Neural progenitor cell (in vitro differentiated cells): ENCODE measurements at places on chromosomes 7 and 10.

- peak; percentile 74 for DNase-seq
Observed at GRCh38 chr7:151705636-151706276, 171.2 kb downstream of the PRKAG2 start.

DNA sequence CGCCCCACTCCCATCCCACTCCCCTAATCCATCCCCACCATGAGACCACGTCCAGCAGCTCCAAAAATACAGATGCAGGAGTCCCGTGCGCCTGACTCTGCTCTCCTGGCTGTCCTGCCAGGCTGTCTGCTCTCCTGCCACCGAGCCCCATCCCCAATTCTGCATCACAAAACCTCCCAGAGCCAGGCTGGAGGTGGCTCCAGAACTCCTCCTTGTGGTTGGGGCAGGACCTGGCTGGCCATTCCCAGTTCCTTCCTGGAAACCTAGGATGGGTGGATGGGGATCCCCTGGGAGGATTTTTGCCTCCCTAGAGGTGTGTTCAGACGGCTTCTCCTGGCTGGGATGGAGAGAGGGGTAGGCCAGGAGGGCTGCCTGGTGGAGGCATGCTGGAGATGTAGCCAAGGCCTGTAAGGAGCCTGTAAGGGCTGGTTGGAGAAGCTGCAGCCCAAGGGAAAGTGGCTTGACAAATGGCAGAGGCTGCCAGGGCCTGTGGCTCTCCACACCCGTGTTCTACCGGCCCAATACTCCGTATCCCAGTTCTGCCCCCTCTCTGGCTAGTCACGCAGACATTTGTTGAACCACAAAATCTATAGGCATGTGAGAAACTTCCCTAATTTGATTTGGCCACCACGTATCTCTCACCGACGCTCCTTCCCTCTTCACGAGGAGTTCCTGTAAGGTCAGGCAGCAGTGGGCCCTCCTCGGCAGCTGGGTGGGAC, 99.3 kb downstream of the ARHGAP22 start:
- DNase-seq = no peak

GRCh38 chr10:7832060-7832459, 13.8 kb downstream of the TAF3 start:
- DNase-seq = no peak

DNA sequence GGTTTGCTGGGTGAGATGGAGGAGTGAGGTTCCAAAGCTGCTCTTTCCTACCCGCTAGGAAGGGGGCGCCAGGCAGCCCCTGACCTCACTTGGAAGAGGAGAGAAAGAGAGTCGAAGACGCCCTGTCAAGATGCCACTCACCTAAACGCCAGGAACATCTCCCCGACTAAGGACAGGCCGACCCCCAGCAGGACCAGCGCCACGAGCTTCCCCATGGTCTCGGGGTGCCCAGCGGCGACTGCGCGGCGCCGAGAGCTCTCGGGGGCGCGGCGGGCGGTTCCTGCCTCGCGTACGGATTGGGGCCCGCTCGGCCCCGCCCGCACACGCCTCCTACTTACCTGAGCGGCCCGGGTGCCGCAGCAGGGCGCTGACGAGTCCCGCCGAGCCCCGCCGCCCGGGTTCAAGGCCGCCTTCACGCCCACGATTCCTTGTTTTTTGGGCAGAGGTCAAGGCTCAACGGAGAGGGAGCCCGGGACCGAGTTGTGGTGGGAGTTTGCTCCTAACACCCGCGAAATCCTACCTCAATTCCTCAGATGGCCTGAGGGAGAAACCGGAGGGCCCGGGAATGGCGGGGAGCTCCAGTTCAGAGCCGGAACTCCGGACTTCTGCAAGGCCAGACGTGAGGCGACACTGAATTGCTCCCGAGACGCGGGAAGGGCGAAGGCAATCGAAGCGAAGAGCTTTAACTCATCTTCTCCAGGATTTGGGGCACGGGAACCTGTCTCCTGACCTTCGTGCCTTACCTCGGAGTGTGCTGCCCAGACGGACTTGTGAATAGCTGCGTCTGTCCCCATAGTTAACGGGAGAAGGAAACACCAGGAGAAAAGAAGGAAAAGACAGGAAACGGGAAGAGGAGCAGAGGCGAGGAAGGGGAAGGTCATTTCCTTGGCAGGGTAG, at the start of gene PON3:
PON3 (minus strand) TSS at position 240 of the 897 bp plus-strand sequence; CDS start at position 215, 25 bp downstream.
- no peak for DNase-seq

GRCh38 chr7:116713918-116714317, 41.9 kb downstream of the MET start:
- DNase-seq = no peak

DNA sequence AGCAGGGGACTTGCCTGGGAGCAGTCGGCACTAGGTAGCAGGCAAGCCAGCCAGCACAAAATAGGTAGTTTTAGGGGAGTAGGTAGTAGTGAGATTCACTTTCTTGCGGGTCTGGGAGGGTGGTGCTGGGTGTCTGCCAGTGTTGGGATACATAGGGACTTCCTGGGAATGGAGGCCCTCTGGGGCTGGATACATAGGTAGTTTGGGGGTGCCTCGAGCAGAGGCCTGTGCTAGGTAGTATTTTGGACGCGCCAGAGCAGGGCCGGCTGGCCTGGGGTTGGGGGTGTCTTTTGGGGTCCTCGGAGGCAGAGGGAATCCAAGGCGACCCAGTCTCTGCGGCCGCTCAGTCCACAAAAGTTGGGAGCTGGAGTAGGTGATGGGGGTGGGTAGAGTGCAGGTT, 2.0 kb upstream of the HOXA3 start:
- no peak for DNase-seq

DNA sequence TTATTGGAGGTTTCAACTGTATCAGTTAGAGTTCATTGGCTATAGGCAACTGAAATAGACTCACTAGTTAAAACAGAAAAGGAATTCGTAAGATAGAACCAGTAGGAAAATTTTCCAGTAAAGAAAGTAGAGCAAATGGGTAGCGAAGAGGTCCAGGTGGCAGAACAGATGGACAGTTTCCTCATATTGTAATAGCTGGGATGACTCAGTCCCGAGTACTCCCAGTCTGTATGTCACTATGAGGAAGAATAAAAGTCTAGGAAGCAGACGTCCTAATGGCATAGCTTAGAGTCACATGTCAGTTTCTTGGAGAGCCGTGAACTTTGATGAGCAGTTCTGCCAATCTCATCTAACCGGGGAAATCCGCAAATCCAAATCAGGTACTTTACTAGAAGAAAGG, 95.3 kb downstream of the RNF32 start:
- DNase-seq = no peak

DNA sequence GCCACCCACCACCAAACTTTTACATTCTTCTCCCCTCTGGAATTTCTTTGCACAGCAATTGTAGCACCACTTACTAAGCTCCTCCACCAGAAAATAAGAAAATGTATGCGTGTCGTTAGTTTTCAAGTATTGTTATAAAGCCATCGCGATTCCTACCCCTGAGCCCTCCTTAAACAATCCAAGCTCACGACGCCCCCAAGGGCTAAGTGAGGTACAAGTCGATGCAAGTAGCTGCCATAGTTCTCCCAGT, 1.3 kb downstream of the FRAT2 start:
- peak; percentile 62 for DNase-seq

DNA sequence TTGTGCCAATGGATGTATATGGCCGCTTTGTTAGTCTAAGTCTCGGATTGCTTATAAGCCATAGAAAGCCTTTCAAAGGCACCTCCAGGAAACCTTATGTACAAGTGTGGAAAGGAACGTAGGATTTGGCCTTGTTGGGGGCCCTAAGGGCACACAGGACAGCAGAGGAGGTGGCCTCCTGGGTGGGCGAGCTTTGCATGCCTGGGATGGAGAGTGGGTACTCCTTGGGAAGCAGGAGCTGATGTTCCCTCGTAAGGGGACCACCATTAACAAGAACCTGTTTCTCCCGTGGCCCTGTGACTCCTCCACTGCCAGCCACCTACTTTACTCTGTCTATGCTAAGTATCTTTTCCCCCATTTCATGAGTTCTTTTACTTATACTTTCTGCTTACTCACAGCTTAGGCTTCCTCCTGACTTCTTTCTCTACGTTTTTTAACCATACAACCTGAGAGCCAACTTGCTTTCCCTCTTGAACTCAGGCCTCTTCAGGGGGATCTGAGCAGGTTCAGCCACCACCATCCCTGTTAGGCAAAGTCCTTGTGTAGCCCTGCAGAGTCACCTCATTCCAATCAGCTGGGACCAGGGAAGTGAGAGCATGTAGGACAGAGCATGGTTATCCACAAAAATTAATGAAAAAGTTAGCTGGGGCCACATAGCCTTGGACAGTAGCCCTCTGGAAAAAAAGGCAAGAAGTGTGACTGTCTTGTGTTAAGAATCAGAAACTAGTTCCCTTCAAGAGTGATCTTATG, 118.9 kb downstream of the NEBL start:
- DNase-seq = no peak

GRCh38 chr10:68342909-68343516, 10.3 kb upstream of the PBLD start:
- no peak for DNase-seq

DNA sequence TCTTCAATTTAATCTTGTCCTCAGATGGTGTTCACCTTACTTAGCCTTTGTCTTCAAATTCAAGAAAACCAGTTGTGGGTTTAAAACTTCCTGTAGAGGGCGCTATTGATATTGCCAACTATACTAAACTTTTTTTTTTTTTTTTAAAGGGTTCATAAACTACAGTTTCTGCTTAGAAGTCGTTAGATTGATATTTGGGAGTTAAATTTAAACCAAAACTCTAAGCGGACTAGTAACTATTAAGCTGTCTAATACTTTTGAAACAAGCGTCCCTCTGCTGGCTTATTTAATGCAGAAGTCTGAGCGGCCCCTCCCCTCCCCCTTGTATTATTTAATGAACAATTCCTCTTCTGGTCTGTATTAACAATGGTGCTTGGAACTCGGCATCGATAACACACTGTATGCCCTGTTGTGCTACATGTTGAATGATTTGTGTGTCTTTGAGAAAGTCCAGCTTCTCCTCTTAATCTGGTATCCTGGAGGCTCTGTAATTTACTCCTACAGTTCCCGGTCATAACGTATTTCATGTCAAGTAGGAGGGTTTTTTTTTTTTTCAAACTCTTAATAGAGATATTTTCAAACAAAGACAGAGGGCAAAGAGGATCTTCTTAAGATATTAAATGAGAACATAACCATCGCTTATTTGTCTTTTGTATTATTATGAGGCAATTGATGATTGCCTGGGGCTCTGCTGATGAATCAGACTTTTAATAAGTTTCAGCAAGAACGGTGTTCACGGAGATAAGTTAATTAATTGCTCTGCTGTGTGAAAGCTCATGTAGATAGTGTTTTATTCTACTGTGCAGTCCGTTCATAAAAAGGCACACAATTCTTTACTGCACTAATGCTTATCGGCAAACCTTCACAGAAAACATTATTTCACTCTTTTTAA, 22.6 kb upstream of the CREB5 start:
- DNase-seq = peak; percentile 82

GRCh38 chr10:112389271-112389822, 15.4 kb downstream of the ACSL5 start:
- no peak for DNase-seq

DNA sequence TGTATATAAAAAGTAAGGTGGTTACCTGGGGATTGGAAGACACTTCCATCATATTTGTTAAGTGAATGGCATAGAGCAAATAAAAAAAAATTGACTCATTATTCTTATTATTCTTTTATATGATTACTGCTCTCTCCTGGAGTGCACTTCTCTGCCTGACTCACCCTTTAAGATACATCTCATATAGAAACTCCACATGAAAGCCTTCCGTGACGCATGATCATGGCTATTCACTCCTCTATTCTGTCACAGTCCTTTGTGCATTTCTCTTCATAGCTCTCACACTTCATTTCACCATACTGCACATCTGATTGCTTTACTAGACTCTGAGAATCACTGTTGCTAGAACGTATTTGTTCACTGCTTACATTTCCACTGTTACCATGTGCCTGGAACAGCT, 597.3 kb downstream of the CNTNAP2 start:
- no peak for DNase-seq

- DNase-seq = peak; percentile 85
Observed at GRCh38 chr10:71708301-71708703, 11.3 kb downstream of the C10orf105 start.

GRCh38 chr10:77872151-77872946, 54.2 kb downstream of the DLG5 start:
- no peak for DNase-seq

DNA sequence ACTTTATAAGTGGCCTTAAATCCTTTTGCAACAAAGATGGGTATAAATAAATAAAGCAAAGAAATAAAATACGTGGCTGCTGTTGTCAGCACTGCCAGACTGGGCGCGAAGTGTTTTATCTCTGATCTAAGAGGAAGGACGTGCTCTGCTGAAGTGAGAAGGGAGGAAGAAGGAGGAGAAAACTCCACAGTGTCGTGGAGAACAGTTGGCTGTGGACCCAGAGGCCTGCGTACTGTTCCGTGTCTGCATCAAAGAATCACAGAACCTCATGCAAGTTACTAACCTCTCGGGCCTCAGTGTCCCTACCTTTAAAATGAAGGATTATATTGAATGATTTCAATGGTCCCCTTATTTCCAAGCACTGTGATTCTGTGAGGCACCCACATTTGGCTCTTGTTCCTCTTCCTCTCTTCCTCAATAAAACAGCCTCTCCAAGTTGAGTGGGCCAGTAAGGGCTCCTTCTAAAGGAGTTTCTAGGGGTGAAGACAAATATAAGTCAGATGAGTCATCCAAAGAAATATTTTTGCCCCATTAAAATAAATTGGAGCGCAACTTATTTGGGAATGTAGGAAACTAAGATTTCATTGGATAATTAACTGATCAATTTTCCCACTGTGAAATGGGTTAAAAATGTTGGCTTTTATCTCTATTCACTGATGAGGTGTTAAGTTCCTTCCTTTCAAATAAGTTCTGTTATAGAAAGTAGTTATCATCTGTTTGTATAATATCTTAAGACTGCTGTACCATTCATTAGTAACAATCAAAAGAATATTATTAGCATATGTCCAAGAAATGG, 126.9 kb upstream of the EFCAB10 start:
- DNase-seq = no peak

GRCh38 chr7:11587048-11587447, 244.9 kb downstream of the THSD7A start:
- DNase-seq = no peak

DNA sequence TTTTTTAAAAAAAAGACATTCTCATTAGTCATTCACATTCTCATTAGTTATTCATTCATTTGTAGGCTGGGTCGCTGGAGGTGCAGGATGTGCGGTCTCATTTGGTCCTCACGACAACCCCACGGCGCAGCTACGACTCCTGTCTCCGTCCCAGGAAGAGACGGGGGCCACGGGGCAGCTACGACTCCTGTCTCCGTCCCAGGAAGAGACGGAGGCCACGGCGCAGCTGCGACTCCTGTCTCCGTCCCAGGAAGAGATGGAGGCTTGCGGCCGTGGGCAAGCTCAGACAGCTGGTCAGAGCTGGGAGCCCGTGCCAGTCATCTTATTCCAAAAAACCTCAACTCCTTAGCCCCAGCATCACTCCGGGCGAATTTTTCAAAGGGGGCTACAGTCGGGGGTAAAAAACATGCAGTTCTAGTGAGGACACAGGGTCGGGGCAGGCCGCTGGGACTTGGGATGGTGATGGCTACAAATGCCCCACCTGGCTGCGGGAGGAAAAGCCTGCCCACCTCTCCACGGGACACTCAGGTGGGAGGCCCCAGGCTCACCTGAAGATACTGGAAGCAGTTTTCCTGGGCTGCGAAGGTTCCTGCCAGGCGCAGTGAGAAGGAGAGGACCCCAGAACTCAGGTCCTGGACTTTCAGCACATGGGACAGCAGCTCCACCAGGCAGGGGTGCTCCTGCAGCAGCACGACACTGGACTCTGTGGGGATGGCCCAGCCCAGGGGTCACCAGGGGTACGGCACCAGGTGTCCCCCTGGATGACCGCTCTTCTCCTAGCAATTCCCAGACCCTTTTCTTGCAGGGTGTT, 8.3 kb downstream of the BRAT1 start:
- no peak for DNase-seq

- no peak for DNase-seq
Observed at GRCh38 chr7:30466266-30466665, 12.3 kb downstream of the NOD1 start.
